ENCODE measurements at places on chromosomes 7 and 10. TPM values are rescaled to one million over a fixed set of nuclear protein-coding genes. Genes with fewer than 3 reads are reported as not detected.

Gene FAM149B1
- total RNA-seq, result 31.3 TPM

Gene HHEX
- total RNA-seq, result 4.6 TPM

Gene HGF
- total RNA-seq, result 792 TPM

Gene PPP1R9A
- total RNA-seq, result 0.81 TPM

Gene ZNF239
- total RNA-seq, result 3.4 TPM
